Activated T-helper 1 cell treated with anti-CD3 and anti-CD28 coated beads, Interleukin-2, amount 50 U/mL, for 16 hours (primary cell): ENCODE measurements at places on chromosomes 5 and 9.

DNA sequence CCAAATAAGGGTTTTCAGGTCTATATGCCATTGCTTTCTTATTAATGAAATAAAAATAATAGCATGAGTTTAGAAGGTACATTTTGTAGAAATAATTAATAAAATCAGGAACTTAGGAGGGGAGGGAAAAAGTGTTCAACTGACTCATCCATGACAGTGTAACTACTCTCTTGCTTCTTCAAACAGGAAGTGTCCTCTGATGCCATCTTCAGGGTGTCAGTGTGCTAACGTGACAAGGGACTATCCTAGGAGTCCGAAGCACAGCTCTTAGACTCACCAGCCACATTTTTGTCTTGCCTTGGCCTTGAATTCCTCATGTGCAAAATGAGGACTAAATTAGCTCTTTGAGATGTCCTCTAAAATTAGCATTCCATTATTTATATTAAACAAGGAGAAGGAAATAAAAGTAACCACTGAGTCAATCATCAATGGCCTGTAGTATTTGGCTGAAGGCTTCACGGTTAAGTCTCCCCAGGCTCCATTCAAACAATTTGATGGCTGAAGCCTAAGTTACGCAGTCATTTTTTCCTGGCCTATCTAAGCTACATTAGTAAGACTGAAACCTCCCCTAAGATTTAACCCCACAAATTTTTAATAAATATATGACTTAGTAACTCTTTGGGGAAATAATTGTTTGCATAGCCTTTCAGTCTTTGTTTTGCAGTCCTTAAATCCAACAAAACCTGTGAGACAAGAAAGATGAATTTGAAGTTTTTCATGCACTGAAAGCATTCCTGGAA is 151.1 kb downstream of the ARL15 start:
- DNase-seq = no peak

DNA sequence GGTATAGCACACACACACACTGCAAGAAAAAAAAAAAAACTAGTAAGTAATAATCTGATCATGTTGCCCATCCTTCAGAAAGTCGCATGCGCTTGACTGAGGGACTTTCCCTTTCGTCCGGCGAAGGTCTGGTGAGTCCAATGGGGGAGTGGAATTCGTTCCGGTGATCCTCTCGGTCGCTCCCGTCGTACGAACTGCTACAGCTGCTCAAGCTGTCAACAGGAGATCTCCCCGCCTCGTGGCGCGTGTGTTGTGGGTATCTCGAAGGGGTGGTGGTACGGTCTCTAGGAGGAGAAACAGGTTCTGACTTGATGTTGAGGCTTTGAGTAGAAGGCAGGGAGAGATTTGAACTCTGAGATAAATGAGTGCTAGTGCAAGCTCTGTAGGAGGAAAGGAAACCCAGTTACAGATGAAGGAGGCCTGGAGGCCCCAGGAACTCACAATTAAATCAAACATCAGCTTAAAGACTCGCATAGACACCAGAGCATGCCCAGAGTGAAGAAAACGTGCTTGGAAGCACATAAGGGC is 160.4 kb downstream of the MEF2C start:
- no peak for DNase-seq

GRCh38 chr9:21709464-21710058 is 92.9 kb upstream of the MTAP start:
- DNase-seq = peak; percentile 27

GRCh38 chr5:78925129-78925876 is 59.8 kb downstream of the ARSB start:
- no peak for DNase-seq

DNA sequence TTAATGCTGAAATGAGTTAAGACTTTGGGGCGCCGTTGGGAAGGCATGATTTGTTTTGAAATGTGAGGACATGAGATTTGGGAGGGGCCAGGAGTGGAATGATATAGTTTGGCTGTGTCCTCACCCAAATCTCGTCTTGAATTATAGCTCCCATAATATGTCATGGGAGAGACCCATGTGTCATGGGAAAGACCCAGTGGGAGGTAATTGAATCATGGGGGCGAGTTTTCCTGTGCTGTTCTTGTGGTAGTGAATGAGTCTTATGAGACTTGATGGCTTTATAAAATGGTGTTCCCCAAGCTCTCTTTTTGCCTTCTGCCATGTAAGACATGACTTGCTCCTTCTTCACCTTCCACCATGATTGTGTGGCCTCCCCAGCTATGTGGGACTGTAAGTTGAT is 5.1 kb downstream of the SLC25A48 start:
- no peak for DNase-seq

DNA sequence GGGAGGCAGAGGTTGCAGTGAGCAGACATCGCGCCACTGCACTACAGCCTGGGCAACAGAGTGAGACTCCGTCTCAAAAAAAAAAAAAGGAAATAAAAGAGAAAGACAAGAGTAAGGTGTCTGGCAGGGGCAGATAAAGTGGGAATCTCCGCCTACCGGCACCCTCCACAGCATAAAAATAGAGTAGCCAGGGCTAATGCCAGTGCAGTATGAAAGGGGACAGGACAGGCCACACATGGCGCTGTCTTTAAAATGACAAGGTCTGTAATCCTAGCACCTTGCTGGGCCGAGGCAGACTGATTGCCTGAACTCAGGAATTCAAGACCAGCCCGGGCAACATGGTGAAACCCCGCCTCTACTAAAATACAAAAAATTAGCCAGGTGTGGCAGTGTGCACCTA is 7.8 kb downstream of the BICD2 start:
- no peak for DNase-seq

DNA sequence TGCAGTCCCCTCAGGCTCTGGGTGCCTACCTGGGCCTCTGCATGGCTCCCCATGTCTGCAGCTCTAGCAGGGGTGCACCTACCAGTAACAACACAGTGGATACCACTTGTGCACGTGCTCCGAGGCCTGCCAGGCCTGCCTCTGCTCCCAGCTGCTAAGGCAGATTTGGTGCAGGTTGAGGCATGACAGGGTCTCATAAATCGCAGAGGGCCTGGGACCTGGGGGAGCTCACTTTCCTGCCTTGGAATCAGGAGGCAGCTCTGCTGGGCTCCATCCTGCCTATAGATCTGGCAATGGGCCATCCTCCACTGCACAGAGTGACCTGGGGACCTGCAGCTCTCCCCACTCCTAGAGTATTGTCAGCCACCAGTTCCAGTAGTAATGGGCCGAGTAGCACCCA is 121.9 kb upstream of the CXCL14 start:
- no peak for DNase-seq

- no peak for DNase-seq
These were observed 89.9 kb downstream of the SH3TC2 start for GRCh38 chr5:148972974-148973374.

DNA sequence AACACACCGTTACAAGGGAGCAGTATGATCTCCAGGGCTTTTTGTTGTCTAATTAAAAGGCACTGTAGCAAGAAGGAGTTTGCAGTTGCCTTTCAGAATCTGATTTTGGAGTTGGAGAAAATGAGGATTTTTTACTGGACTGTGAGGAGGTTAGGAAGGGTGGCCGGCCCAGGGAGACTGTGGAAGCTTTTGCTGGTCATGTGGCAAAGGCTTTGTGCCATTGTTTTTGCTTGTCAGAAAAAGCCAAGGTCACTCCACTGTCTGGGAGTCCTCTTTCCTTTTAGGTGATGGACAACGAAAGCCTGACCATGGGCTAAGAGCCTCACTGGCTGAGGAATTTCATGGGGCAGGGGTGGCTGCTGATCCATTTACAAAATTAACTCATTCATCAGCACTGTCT is 10.3 kb upstream of the WHRN start:
- DNase-seq = no peak

- DNase-seq = no peak
These were observed 13.0 kb downstream of the CXXC5 start for GRCh38 chr5:139660923-139661814.

DNA sequence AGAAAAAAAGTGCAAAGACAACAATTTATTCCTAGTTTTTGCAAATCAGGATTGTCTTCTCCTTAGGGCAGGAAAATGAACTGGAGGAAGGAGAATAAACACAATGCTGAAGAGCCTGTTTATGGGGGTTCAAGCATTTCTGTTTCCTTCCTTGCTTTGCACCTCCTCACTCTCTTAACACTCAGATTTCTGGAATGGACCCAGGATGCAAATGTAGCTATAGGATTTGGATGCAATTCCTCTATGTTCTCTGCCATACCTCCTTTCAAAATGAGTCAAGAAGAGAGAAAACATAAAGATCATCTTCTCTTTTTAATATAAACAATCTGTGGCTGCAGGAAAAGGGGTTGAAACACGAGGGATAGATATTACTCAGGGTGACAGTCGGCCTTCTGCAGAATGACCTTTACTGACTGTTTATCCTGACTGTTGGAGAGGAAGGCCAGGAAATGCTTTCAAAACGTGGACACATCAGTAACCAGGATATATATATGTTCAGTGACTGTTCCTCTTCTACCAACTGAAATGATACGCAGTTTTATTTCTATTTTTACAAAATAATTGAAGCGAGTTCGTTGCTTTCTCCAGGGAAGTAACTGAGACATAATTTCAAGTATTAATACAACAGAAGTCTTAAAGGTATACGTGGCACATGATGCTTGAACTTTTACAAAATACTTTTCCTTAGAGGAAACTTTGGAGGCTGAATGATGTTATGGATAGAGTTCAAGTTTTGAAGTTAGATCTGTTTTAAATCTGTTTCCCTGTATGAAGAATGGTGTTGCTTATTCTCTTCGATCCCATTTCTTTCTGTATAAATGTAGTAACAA is 44.4 kb downstream of the ACTBL2 start:
- DNase-seq = no peak

DNA sequence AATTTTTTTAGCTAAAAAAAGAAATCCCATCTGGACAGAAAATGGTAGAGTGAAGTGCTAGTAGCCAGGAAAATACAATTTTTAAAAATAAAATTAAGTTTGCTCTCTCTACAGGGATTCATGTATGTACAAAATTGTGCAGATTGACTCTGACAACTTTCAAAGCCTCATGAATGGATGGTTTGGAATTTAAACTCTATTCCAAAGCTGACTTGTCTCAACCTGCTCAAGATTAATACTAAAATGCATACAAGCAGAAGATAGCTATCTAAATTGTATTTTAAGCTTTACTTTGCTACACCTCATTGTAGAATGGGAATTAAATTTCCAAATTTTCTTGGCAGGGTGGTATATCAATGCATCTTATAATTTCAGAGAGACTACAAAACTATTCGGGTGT is 257.6 kb downstream of the RFX3 start:
- no peak for DNase-seq

- no peak for DNase-seq
These were observed 402.7 kb downstream of the SPOCK1 start for GRCh38 chr5:137096149-137097103.

GRCh38 chr5:78430866-78431265 is 70.4 kb downstream of the SCAMP1 start:
- DNase-seq = no peak

- no peak for DNase-seq
These were observed 7.5 kb downstream of the WWC1 start for GRCh38 chr5:168298949-168299348.

GRCh38 chr5:139663207-139664085 is 15.3 kb downstream of the CXXC5 start:
- DNase-seq = no peak

- no peak for DNase-seq
These were observed 83.8 kb upstream of the GNA14 start for GRCh38 chr9:77731930-77732329.

DNA sequence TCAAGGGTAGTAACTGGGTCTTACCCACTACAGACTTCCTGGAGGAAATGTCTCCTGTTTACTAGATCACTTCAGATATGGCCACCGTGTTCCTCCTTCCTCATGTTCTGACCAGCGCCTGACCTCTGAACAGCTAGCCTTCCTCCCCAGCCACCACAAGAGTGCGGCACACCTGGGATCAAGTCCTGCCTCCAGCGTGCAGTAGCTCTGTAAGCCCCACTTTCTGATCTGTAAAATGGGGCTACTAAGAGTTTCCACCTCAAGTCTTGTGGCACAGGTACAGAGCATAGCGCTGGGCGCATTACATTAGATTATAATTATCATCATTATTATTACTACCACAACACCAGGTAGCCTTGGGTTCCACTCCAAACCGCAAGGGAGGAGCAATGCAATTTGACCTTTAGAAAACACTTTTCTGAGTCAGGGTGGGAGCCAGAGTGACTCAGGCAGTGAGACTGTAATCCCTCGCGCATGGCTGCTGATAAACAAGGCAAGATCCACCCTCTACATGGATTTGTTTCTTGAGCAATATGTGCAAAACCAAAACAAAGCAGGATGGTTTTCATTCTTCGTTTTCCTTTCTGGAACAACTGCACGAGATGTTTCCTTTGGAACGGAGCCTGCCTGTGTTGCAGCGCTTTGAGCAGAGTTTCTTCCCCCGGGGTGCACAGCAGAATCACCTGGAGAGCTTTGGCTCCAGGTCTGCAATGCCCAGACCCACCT is 65.0 kb upstream of the ANGPTL2 start:
- no peak for DNase-seq

- DNase-seq = no peak
These were observed 132.7 kb downstream of the GRIA1 start for GRCh38 chr5:153623124-153623523.

DNA sequence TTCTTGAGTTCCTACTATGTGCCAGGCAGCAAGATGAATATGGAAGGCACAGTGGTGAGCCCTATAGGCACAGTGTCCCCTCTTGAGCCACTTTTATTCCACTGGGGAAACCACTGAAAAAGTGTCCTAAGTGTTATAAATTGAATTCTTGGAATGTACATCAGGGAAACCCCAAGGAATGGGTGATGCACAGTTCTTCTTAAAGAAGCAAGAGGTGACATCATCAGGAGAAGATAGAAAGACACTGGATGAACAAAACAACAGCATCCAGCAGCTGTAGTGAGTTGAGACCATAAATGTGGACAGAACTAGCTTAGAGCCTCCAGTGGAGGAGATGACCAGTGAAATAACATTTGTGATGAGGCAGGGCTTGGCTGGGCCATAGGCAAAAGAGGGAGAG is 199.2 kb upstream of the ANKRD55 start:
- no peak for DNase-seq

DNA sequence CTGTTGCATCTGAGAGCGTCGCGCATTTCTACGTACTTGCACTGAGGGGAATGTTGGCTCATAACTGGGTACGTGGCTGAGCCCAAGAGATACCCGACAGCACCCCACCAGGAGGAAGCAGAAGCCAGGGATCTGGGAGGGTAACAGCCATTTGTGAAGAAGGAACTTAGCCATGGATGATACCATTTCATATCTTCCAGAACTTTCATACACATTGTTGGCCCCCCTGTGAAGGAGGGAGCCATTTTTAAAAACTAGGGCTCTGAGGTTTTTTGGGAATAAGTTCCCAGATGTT is 101.4 kb upstream of the SLC44A1 start:
- no peak for DNase-seq
